ENCODE measurements at places on chromosomes 3 and 15.
A peak's percentile ranks its signal among the peaks of the same experiment; 100 is the strongest.

- no peak for DNase-seq
Measured at GRCh38 chr3:187256051-187256616, 35.4 kb downstream of the MASP1 start.

GRCh38 chr3:15387171-15387581 is 40.2 kb downstream of the METTL6 start:
- no peak for DNase-seq

DNA sequence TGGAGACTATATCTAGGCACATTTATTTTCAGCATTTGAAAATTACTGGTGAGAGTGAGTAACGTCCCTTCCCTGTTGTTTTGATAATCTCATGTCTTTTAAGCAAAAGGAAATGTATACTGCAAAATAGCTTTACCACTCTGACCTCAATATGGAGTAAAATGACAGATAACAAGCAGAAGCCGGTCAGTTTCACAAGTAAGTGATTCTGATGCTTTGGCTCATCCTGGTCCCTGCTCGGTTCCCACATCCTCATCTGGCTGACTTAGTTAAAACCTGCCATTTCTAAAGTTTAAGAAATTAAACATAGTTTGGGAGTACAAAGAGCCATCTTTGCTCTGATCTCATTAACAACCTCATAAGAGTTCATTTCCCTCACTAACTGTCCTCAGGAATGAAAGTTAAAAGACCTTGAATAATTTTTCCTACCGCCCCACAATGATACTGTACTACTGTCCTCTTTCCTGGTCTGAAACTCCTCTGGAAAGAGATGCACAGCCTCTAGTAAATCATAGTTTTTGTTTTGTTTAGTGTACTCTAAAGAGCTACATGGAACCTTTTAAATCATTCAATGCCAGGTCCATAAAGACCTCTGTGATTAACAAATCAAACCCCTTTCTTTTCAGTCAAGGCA is 72.3 kb upstream of the ICE2 start:
- peak; percentile 30 for DNase-seq

GRCh38 chr3:107545680-107546120 is 22.9 kb downstream of the BBX start:
- DNase-seq = no peak

GRCh38 chr3:59056706-59057105 is 6.9 kb upstream of the CFAP20DC start:
- DNase-seq = no peak

DNA sequence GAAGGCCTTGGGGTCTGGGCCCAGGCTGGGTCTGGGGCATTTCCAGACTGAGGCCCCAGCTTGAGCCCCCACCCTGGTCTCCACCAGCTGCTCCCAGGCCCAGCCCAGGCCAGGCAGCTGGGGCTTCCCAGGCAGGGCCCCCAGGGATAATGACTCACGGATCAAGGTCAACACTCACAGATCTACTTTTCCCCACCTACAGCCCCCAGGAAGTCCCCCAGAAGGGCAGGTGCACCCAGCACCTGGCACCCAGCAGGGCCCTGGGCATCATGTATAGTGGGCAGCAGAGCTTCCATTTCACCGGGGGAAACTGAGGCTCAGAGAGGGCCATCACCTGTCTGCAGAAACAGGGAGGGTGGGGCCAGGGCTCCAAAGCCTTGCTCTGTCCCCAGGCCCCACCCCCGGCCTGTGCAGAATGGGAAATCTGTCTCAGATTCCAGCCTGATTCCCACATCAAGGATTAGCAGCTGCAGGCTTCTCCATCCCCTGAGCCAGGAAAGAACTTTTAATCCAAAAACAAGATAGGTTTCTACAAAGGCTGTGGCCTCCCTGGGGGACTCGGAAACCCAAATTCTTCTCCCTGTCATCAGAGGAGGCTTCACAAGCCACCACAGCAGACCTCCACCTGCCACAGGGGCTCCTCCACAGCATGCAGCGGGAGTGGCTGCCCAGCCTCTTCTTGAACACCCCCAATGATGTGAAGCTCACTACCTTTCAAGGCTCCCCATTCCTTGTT is 49.8 kb downstream of the IQSEC1 start:
- no peak for DNase-seq

DNA sequence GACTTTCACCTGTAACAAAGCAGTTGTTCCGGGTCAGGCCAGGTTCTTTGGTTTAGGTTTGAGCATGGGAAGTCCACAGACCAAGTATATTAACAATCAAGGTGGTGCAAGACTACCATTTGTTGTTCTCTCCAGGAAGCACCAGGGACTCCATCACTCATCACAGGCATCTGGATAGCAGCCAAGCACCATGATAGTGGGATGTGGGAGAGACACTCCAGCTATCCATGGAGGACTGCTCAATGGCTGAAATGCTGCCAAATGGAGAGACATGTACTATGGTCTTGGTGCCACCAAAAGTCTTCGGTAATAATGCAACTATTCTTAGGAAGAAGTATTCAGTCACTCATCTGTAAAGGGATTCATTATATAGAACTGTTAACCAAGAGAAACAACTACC is 143.0 kb downstream of the TNIK start:
- no peak for DNase-seq

DNA sequence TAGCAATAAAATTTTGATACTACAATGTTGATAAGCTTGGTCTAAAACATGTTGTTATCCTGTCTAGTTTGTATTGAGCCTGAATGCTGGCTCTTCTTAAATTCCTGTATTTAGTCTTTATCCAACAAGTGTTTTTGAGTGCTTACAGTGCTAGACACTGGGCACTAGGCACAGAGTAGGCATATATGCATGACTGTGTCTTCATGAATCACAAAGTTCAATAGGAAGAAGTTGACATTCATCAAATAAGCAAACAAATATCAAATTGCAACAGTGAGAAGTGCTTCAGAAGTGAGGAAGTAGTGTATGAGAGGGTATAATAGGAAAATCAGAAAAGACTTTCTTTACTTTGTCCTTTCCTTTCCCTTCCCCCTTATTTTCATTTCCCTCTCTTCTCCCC is 6.8 kb downstream of the CD96 start:
- DNase-seq = no peak

GRCh38 chr15:38818157-38818790 is 253.7 kb upstream of the RASGRP1 start:
- DNase-seq = no peak

DNA sequence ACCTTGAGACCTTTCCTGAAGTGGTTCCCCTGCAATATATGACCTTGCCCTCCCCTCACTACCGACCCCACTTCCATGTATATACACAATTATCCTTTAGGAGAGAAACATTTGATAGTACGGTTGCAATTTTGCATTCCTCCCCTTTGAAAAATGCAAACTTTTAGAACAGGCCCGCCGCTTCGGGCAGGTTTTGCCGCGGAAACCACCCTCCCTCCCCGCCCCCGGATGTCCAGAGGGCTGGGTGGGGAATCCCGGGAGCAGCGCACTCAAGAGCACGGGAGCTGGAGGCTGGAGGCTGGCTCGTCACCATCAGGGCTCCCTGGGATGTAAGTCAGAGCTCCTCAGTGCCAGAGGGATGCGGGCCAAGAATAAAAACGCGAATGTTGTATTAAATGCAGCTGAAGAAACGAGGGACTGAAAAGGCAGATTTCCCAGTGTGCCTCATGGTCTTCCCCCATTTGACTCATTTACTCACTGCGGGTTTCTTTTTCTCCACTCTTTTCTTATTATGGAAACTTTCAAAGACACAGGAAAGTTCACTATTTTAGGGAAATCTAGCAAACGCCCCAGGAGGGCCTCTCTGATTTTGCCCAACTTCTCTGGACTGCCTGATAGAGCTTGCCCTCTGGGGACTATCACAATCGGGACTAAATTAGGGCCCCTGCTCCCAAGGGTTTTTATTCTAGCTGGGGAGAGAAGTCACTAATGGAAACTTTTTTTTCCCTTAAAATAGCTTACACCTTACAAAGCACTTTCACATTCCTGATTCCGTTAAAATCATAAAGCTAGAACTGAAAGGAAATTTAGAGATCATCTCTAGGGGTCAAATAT is 2.9 kb upstream of the USP3 start:
- DNase-seq = peak; percentile 47

- no peak for DNase-seq
Measured at GRCh38 chr3:171774521-171774920, 35.8 kb downstream of the PLD1 start.

DNA sequence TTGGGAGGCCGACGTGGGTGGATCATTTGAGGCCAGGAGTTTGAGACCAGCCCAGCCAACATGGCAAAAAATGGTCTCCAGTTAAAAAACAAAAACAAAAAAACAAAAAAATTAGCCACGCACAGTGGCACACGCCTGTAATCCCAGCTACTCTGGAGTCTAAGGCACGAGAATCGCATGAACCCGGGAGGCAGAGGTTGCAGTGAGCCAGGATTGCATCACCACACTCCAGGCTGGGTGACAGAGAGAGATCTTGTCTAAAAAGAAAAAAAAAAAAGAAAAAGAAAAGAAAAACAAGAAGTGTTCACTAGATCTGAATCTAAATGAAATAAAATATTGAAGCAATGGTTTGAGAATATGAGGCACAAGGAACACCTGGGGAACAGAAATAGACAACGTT is 36.7 kb downstream of the SLC9A9 start:
- no peak for DNase-seq

- DNase-seq = no peak
Measured at GRCh38 chr15:99439524-99439835, 126.3 kb upstream of the MEF2A start.

- no peak for DNase-seq
Measured at GRCh38 chr15:84886211-84886983, 1.9 kb downstream of the SLC28A1 start.

DNA sequence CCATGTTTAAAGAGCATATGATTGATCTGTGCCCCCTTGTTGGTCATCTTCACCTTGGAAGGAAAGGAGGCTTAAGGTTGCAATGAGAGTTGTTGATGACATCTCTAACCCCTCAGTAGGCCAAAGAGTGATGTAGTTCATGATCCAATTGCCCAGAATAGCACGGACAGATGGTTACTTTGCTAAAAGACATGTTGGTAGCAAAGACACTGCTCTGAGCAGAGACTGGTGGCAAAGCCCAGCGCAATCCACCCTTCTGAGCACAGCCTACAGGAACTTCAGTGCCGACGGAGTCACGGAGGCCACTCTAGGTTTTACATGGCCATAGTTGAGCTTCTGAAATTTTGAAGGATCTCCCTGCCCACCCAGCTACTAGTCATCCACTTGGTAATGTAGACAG is 21.8 kb downstream of the FBXO45 start:
- DNase-seq = no peak

GRCh38 chr15:33941279-33942063 is 26.8 kb upstream of the CHRM5 start:
- DNase-seq = no peak

DNA sequence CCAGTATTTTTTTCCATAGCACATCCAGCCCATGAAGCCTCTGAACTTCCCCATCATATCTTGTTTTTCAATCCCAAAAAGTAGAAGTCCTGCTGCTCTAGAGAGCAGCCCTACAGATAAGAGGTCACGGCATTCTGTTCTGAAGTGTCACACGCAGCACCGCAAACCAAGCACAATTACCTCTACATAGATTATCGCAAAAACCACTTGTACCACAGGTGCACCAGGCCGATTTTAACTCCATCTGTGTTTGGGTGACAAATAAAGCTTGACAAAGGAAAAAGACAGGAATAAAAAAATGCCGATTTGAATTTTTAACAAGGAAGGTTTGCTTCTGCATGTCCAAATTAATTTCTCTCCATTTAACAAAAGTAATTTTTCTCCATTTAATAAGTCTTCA is 113.7 kb downstream of the MYO5A start:
- no peak for DNase-seq

GRCh38 chr3:85193565-85193964 is 234.8 kb downstream of the CADM2 start:
- no peak for DNase-seq

- no peak for DNase-seq
Measured at GRCh38 chr3:160869825-160870224, 113.8 kb downstream of the PPM1L start.

DNA sequence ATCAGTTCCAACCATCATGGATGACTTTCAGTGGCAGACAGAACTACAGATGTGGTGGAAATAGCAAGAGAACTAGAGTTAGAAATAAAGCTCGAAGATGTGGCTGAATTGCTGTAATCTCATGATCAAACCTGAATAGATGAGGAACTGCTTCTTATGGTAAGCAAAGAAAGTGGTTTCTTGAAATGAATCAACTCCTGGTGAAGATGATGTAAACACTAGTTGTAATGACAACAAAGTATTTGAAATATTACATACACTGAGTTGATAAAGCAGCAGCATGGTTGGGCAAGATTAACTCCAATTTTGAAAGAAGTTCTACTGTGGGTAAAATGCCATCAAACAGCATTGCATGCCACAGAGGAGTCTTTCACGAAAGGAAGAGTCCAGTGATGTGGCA is 131.7 kb upstream of the FAM3D start:
- DNase-seq = no peak

- DNase-seq = no peak
Measured at GRCh38 chr3:129820587-129820986, 72.9 kb downstream of the TMCC1 start.

- no peak for DNase-seq
Measured at GRCh38 chr15:59185725-59186124, 20.9 kb upstream of the LDHAL6B start.

DNA sequence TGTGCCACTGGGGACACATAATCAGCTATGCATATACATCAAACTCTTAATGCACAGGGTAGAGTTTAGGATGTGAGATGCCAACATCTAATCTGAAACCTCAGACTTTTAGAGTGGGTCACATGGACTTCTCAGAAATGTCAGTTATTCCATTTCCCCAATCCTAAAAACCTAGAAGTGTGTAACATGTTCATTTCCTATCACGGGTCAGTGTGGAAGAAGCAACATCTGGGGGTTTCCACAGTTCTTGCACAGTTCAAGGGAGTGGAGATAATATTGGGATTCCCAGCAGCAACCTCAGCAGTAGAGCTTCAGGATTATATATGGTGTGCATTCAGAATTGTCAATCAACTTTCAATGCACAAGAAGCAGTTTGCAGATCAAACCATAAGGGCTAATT is 44.4 kb upstream of the SPRED1 start:
- DNase-seq = no peak

- no peak for DNase-seq
Measured at GRCh38 chr3:76998555-76998954, 41.3 kb upstream of the ROBO2 start.

- no peak for DNase-seq
Measured at GRCh38 chr3:149449799-149450198, 24.7 kb upstream of the TM4SF4 start.

Measured in stimulated activated CD8-positive, alpha-beta memory T cell treated with anti-CD3 and anti-CD28 coated beads, Interleukin-15, amount 100 ng/mL, for 48 hours (primary cell).